ENCODE measurements at places on chromosomes 3 and 15. TPM values are rescaled to one million over a fixed set of nuclear protein-coding genes. Genes with fewer than 3 reads are reported as not detected.

The TRIM59 gene
- 5.1 TPM for total RNA-seq

The UBA5 gene
- 36.6 TPM for total RNA-seq

The SLC22A14 gene
- not detected for total RNA-seq

The UBA7 gene
- 114 TPM for total RNA-seq

The HYKK gene
- 8.6 TPM for total RNA-seq

The CRYGS gene
- total RNA-seq = 6.2 TPM

The COLQ gene
- 21.3 TPM for total RNA-seq

The GPR160 gene
- total RNA-seq = not detected

The CPEB1 gene
- total RNA-seq = 14.1 TPM

The RAB7A gene
- total RNA-seq = 45.3 TPM

The CD80 gene
- 2.9 TPM for total RNA-seq

The TJP1 gene
- 161 TPM for total RNA-seq

The DTWD1 gene
- 74.0 TPM for total RNA-seq

The DNASE1L3 gene
- 0.77 TPM for total RNA-seq

The HTR3D gene
- total RNA-seq = not detected

The ECE2 gene
- total RNA-seq = not detected

The RBPMS2 gene
- total RNA-seq = 1.5 TPM

The TLNRD1 gene
- 21.8 TPM for total RNA-seq

The RASGRF1 gene
- 1.8 TPM for total RNA-seq

The GABRA5 gene
- not detected for total RNA-seq

The ROPN1B gene
- total RNA-seq = 0.70 TPM

The ADGRG7 gene
- 0.21 TPM for total RNA-seq

The STXBP5L gene
- total RNA-seq = under 0.01 TPM

The NAALADL2 gene
- 0.26 TPM for total RNA-seq

The EFHB gene
- total RNA-seq = 1.2 TPM

The ELL3 gene
- 9.6 TPM for total RNA-seq

The CAMKV gene
- total RNA-seq = not detected

The GPR149 gene
- not detected for total RNA-seq

The MESP1 gene
- 6.5 TPM for total RNA-seq

The NR2E3 gene
- not detected for total RNA-seq

The TEX55 gene
- total RNA-seq = not detected

The SLC25A38 gene
- 29.1 TPM for total RNA-seq

The LMAN1L gene
- not detected for total RNA-seq

The STRIT1 gene
- not detected for total RNA-seq

The ZNF860 gene
- total RNA-seq = 2.8 TPM

The ATP13A5 gene
- not detected for total RNA-seq

The FRMD5 gene
- total RNA-seq = not detected
